ENCODE measurements at places on chromosomes 2 and 18.

- no peak overlapping the region for H3K27ac ChIP-seq
- no peaks in the 10 kb centered on the region for H3K36me3 ChIP-seq
- H3K4me1 ChIP-seq: peaks cover 8% of the 10 kb centered on the region
- H3K4me3 ChIP-seq: no peak overlapping the region
Observed at GRCh38 chr2:141508806-141509595, 621.8 kb downstream of the LRP1B start.

- peak overlapping the region; percentile 32 for H3K27ac ChIP-seq
- H3K36me3 ChIP-seq: peaks cover 7% of the 10 kb centered on the region
- peaks cover 13% of the 10 kb centered on the region for H3K4me1 ChIP-seq
- H3K4me3 ChIP-seq: no peak overlapping the region
- no peak for DNase-seq
Observed at GRCh38 chr18:4004183-4004829, 450.8 kb downstream of the DLGAP1 start.

DNA sequence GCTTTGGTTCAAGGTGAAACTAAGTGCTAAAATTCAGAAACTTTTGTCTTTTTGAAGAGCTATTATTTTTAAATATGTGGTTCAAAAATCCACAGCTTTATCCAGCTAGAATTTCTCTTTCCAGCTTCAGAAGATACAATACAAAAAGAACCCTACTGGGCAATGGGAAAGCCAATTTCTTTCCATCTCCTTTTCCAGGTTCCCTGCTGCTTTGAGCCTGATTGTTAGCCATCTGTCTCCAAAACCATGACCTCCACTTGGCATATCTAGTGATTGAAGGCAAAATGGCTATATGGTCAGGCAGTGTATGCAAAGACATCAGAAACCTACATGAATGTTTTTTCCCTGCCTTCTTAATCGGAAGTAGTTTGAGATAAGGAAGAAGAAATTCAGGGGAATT is 134.1 kb downstream of the KCNH7 start:
- H3K27me3 ChIP-seq: no peaks in the 10 kb centered on the region
- H3K36me3 ChIP-seq: no peaks in the 10 kb centered on the region
- DNase-seq: no peak
- no peak overlapping the region for H3K4me3 ChIP-seq

- H3K27me3 ChIP-seq: no peaks in the 10 kb centered on the region
- peaks cover 5% of the 10 kb centered on the region for H3K36me3 ChIP-seq
- no peak for DNase-seq
- H3K4me1 ChIP-seq: no peaks in the 10 kb centered on the region
- no peak overlapping the region for H3K4me3 ChIP-seq
Observed at GRCh38 chr18:31356025-31356424, 20.6 kb upstream of the DSG4 start.

GRCh38 chr2:203813684-203814083 is 53.9 kb upstream of the CTLA4 start:
- DNase-seq: no peak
- peak overlapping the region; percentile 78 for H3K27ac ChIP-seq
- no peak overlapping the region for H3K4me3 ChIP-seq
- H3K27me3 ChIP-seq: peaks cover 18% of the 10 kb centered on the region

GRCh38 chr2:168496906-168497305 is 40.8 kb downstream of the CERS6 start:
- H3K27ac ChIP-seq: no peak overlapping the region
- H3K27me3 ChIP-seq: no peaks in the 10 kb centered on the region
- H3K36me3 ChIP-seq: peaks cover 13% of the 10 kb centered on the region
- H3K4me3 ChIP-seq: no peak overlapping the region
- no peak for DNase-seq
- peaks cover 4% of the 10 kb centered on the region for H3K4me1 ChIP-seq

DNA sequence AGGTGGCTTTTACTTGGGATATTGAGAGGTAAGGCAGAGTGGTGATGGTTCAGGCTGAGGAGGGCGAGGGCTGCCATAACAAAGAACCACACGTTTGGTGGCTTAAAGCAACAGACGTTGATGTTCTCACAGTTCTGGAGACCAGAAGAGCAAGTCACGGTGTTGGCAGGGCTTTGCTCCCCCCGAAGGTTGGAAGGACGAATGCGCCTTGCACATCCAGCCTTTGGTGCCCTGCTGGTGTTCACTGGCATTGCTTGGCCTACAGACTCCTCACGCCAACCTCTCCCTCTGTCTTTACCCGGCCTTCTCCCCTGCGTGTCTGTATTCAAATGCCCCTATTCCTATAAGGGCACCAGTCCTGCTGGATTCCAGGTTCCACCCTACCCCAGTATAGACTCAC is 125.4 kb downstream of the TPO start:
- DNase-seq: no peak
- no peaks in the 10 kb centered on the region for H3K27me3 ChIP-seq
- H3K4me1 ChIP-seq: no peaks in the 10 kb centered on the region
- no peaks in the 10 kb centered on the region for H3K36me3 ChIP-seq
- no peak overlapping the region for H3K4me3 ChIP-seq
- peak overlapping the region; percentile 8 for H3K27ac ChIP-seq

DNA sequence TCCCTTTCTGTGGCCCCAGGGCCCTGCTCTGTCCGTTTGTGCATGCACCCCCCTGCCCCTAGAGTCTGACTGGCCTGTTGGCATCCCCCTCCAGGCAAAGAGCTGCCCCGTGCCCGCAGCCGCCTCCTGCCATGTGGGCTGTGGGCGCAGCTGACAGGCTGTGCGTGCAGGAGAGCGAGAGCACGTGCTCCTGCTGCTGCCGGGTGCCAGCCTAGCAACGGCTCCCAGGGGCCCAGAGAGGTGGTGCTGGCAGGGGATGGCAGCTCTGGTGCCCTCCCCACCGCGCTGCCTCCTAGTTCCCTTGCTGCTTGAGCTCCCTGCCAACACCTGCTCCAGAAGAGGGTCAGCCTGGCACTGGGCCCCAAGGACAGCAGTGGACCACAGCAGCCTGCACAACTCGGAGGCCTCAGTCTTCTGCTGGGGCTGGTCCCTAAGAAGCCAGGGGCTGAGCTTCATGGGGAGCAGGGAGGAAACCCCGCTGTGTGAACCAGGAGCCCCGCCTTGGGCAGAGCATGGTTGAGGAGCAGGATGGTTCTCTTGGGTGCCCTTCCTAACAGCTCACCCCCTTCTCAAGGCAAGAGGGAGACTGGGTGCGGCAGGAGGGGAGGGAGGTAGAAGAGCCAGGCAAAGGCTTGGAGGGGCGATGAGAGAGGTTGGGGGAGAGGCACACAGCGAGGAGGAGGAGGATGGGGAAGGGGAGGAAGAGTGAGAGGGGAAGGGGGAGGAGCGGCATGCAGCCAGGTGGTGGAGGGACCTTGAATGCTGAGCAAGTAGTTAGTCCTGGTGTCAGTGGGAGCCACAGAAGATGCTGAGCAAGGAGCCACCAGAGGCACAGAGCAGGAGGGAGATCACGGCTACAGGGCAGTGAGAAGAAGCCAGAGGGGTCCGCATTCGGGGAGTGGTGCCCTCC is 23.8 kb upstream of the PTMA start:
- H3K4me3 ChIP-seq: peak overlapping the region; percentile 27
- no peak overlapping the region for H3K27ac ChIP-seq
- H3K27me3 ChIP-seq: no peaks in the 10 kb centered on the region
- peaks cover 46% of the 10 kb centered on the region for H3K4me1 ChIP-seq
- no peak for DNase-seq

DNA sequence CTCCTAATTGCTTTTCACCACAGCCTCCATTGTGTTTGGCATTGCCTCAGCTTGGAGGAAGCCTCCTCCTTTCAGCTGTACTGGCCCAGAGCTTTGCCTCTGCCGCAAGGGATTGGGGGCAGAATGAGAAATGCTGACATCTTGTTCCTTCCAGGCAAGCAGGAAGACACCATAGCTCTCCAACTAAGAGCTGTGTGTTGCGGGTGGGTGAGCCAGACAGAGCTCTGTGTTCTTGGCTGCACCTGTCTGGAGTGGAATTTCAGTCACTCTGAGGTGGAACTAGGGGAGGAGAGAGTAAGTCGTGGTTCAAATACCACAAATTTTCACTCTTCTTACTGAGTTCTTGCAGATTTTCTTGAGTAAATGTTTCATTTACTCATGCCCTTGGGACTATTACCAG is 36.6 kb upstream of the KCNF1 start:
- H3K27ac ChIP-seq: no peak overlapping the region
- no peak overlapping the region for H3K4me3 ChIP-seq
- no peaks in the 10 kb centered on the region for H3K36me3 ChIP-seq
- H3K27me3 ChIP-seq: no peaks in the 10 kb centered on the region

DNA sequence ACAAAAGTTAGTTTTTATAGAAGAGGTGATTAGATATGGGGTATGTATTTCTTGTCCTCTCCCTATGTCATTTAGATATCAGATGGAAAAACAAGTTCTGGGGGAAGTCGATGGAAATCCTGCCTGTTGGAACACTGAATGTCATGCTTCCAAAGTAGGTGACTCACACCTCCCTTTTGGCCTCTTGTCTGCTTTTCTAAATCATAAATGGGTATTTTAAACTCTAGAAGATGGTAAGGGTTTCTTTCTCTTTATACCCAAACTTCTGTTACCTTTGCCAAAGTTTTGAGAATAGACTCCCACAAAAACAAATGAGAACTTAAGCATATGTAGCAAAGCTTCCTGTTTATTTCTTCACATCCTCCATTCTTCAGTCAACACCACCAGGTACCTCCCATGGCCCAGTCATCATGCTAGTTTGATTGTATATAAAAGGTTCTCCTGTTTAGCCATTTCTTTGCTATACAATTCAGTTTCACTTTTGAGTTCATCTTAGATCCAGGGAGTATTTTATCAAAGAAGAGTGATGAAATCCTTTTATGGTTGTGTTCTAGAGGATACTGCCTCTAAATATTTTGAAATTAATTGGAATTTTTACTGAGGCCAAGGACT is 63.9 kb downstream of the PRKRA start:
- peaks cover 6% of the 10 kb centered on the region for H3K36me3 ChIP-seq
- no peak overlapping the region for H3K4me3 ChIP-seq
- no peak overlapping the region for H3K27ac ChIP-seq
- no peaks in the 10 kb centered on the region for H3K27me3 ChIP-seq
- no peak for DNase-seq

DNA sequence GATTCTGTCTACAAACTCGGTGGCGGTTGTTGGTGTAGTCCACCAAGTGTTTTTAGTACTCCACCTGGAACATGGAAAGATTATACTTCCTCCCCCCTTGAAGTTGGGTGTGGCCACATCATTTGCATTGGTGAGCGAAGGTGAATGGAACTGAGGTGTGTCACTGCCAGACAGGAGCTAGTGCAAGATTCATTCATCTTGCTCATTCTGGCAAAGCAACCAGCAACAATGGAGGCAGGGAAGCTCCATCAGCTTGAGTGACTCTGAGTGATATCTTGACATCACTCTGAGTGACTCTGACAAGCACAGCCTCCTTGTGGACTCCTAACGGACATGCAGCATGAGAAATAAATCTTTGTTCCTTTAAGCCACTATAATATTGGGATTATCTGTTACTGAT is 54.7 kb upstream of the SLC1A4 start:
- no peak overlapping the region for H3K4me3 ChIP-seq
- no peaks in the 10 kb centered on the region for H3K4me1 ChIP-seq
- no peaks in the 10 kb centered on the region for H3K36me3 ChIP-seq

- H3K27me3 ChIP-seq: no peaks in the 10 kb centered on the region
- H3K4me3 ChIP-seq: no peak overlapping the region
- H3K4me1 ChIP-seq: peaks cover 9% of the 10 kb centered on the region
- peak overlapping the region; percentile 8 for H3K27ac ChIP-seq
Observed at GRCh38 chr18:52596748-52597435, 256.9 kb downstream of the DCC start.

DNA sequence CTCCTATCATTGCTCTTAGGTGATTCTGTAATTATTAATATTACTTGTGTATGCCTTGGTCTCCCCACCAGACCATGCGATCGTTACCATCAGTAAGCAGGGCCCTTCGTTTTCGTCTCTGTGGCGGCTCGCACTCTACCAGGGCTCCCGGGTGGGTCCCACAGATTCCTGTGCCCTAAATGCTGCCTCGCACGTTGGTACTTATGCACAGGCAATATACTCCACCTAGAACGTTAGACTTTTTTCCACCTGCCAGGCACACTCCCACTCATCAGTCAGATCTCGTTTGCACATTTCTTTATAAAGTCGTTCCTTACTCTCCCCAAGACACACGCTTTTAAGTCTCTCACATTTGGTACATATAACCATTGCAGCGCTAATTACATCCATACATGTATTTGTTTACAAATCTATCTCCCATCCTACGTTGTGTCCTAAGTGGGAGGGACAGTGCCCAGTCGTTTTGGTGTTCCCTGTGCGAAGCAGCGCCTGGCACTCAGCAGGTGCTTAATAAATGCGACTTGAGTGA is 901 bp downstream of the FEZ2 start:
- peaks cover 14% of the 10 kb centered on the region for H3K36me3 ChIP-seq
- H3K27ac ChIP-seq: peak overlapping the region; percentile 89
- peaks cover 35% of the 10 kb centered on the region for H3K4me1 ChIP-seq
- DNase-seq: no peak
- no peaks in the 10 kb centered on the region for H3K27me3 ChIP-seq
- H3K4me3 ChIP-seq: peak overlapping the region; percentile 96

DNA sequence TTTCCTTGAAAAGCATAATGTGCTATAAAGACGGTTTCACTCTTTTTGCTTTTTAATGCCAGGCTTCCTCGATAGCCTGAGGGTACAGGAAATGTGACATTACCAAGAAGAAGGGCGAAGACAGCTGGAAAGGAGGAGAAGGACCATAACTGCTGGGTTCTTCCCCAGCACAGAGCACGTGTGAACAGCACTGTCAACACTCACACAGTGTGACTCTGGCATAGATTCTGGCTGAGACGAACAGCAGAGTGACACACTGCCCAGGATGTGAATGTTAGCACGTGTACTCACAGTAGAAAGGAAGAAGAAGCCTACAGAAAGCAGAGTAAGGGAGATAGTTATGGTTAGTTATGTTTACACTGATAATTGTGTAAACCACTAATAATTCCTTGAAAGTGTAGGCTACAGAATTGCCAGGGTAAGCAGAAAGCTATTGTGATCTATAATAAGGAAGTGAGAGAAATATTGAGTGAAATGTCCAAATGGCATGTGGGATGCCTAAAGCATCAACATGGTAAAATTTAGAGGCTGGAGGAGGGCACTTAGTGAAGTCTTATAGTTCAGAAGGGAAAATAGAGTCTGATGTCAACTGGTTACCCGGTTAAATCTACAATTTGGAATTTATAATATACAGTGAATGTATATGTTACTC is 198.2 kb downstream of the DLGAP1 start:
- H3K36me3 ChIP-seq: no peaks in the 10 kb centered on the region
- no peaks in the 10 kb centered on the region for H3K27me3 ChIP-seq
- peaks cover 36% of the 10 kb centered on the region for H3K4me1 ChIP-seq
- no peak overlapping the region for H3K27ac ChIP-seq
- DNase-seq: no peak
- H3K4me3 ChIP-seq: no peak overlapping the region

- no peak overlapping the region for H3K4me3 ChIP-seq
- H3K36me3 ChIP-seq: no peaks in the 10 kb centered on the region
Observed at GRCh38 chr18:40011201-40011600, 1943.8 kb upstream of the PIK3C3 start.

DNA sequence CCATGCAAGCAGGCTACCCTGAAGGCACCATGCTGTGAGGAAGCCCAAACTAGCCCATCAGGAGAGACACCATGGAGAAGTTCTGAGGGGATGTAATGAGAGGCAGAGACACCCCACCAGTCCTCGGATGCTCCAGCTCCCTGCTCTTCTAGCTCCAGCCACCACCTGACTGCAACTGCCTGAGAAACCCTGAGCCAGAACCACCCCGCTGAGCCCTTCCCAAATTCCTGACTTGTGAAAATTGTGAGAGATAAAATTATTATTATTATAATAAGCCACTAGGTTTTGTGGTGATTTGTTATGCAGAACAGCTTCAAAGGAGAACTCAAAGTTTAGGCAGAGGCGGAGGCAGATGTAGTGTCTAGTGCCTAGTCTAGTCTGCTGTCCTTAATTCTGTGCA is 67.1 kb upstream of the HK2 start:
- H3K27ac ChIP-seq: no peak overlapping the region
- no peaks in the 10 kb centered on the region for H3K36me3 ChIP-seq
- H3K4me3 ChIP-seq: no peak overlapping the region
- no peaks in the 10 kb centered on the region for H3K27me3 ChIP-seq

All from neural crest cell (in vitro differentiated cells).